Fibroblast of mammary gland (primary cell): ENCODE measurements at places on chromosomes 12 and 14.
A peak's percentile ranks its signal among the peaks of the same experiment; 100 is the strongest.

DNA sequence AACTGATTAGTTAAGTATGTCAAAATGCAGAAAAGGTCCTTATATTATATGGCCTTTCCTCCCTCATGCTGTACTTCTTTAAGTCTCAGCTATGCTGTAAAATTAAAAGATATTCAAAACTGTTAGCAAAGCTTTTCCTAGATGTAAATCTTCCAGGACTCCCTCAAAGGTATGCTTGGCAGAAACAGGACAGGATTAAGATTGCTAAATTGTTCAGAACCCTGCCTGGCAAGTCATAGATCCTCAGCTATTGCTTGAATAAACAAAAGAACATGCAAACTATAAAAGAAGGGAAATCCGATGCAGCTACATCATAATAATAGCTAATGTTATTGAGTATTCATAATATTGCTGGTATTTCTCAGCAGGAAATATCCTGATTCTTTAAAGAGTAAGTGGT lies 322.6 kb downstream of the CCDC91 start:
- DNase-seq: no peak

DNA sequence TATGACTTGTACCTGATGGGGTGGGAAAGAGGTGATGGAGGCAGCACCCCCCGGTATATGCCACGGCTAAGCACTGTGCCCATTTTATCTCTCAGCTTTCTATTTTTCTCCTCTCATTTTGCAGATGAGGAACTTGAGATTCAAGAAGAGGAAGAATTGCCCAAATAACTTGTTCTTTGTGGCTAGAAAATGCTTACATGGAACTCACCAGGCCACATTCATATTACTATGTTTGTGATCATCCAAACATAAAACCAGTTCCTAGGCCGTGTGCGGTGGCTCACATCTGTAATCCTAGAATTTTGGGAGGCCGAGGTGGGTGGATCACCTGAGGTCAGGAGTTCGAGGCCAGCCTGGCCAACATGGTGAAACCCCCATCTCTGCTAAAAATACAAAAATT lies 14.5 kb upstream of the PSMD9 start:
- DNase-seq: no peak

- no peak for DNase-seq
Measured at GRCh38 chr14:98594156-98594555, 677.8 kb downstream of the BCL11B start.

DNA sequence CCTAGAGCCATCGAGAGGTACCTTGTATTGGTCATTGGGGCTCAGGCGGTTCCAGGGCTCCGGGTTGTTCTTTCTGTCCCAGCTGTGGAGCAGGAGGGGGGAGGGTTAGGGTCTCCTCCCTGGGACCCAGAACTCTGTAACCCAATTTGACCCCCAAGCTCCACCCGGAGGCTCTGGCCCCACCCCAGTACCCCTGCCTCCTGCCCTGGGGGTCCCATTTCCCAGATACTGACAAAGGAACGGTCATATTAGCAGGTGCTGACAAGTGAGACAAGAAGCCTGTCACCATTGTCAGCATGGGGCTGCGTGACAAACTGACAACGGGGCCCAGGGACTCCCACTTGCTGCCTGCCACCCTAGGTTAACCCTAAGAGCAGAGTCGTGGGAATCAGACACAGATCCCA lies 6.2 kb downstream of the SHMT2 start:
- DNase-seq: no peak

DNA sequence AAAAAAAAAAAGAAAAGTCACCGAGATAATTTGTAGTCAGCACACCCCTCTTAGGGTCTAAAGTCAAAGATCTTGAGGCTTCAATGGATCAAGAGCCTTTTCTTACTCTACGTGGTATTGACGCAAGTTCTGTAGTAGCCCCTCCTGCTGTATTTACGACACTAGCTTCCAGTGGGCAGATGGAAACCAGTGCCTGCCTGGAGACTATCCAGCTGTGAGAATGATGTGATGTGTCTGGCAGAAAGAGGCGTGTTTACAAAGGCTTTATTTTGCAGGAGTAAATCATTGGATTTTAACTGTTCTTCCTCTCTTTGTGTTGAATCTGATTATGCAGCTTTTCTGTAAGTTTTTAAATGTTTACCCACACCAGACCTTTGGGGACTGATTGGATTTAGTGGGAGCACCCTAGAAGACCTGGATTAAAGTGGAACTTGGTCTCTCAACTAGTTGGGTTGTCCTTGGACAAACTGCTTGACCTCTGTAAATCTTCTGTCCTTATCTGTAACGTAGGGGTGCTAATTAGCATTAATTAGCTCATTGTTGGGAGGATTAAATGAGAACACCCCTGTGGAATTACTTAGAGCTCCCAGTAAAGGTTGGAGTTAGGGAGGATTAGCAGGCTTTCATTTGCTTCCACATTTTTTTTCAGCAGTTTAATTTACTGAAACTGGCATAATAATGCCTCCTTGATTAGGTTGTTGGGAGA lies 72.4 kb downstream of the RASSF3 start:
- DNase-seq: peak; percentile 84

GRCh38 chr14:30125322-30125979 lies 197.8 kb upstream of the PRKD1 start:
- DNase-seq: no peak

DNA sequence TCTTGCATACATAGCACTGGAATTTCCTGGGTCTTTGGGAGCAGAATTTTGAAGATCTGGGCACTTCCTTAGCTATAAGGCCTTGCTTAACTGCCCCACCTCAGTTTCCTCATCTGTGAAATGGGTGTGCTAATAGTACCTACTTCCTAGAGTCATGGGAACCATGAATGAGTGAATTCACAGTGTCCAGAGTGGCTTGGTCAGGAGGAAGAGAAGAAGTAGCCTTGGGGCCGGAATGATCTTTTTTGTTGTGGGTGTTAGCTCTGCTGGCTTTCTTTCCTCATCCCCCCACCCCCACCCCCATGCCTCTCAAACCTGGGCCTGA lies 2.4 kb downstream of the SH2B3 start:
- DNase-seq: no peak

DNA sequence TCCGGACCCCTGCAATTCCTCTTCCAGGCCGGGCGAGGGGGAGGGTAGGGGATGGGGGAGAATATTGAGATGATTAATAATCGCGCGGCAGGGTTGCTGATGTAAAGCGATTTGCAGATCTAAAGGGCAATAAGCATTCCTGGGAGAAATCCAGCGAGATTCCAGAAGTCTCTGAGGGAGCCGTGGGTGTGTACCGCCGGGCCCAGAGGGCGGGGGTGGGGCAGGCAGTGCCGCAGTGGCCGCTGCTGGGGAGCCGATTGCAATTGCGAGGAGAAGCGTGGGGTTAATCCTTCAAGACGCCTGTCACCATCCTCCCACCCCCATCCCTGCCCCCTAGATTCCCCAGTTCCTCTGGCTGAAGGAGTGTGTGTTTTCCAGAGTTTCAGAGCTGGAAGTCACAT lies 16.4 kb downstream of the FOS start:
- peak; percentile 83 for DNase-seq

DNA sequence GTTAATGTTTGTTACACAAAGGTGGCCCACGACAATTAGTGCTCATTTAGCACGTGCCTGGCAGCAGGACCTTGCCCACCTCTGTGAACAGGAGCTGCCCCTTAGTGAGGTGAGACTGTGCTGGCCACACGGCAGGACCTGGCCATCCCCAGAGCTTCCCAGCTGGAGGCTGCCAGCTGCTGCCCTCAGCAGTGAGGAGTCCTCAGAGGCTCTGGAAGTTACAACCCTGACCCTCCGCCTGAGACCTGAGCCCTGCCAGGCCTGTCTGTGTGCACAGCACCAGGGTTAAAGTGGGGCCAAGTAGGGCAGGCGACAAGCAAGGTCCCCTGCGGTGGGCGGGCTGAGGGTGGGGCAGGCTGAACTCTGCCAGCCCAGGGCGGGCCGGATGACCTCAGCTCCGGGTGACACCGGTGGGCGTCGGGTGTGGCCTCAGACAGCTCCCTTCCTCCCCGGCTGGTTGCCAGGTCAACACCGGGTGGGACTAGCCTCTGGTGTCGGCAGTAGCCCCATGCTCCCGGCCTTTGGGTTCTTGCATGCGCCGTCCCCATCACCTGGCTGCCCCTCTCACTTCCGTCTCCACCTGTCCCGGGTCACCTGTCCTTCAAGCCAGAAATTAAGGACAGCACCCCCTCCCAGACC lies 9.2 kb upstream of the LBHD2 start:
- DNase-seq: peak; percentile 27

DNA sequence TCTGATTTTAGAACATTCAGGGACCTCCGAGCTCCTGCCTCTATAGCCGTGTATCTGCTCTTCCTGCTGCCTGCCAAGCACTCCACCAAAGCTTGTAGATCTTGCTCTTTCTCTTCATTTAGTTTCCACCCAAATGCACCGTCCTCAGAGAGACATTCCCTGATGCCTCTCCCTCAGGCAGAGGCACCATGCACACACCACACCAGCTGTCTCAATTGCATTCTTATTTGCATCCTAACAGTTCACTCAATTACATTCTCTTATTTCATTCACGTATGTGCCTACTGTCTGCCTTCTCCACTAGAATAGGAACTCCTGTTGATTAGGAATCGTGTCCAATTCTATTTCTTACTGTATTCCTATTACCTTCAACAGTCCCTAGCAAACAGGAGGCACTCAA lies 845.4 kb upstream of the TMEM132C start:
- DNase-seq: no peak

DNA sequence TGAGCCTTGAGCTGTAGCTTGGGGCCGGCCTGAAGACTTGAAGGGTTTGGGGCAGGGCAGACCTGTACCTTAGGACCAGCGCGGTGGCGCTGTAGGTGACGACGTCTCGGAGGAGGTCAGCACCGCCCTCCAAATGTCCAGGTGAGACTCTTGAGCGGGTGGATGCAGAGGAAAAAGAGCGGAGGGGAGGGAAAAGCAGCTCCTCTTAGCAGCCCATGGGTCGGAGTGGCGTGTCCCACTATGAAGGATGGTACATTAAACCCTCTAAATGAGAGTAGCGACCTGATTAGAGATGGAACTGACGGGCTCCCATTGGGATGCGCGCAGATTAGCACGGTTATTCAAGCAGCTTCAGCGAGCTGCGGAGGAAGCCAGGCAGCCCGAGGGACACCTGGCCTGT lies 77.0 kb upstream of the MAP1LC3B2 start:
- DNase-seq: no peak

DNA sequence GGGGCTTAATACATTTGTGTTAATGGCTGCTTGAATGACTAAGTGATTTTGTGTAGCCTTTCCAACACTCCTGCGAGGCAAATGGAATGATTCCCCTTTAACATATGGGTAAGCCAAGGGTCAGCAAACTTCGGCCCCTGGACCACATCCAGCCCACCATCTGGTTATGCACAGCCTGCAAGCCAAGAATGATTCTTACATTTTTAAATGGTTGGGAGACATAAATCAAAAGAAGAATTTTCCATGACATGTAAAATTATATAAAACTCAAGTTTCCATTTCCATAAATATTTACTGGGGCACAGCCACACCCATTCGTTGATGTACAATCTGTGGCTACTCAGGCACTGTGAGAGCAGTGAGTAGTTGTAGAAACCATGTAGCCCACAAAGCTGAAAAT lies 9.0 kb downstream of the SLC8B1 start:
- peak; percentile 83 for DNase-seq

- no peak for DNase-seq
Measured at GRCh38 chr12:12741660-12742059, 24.5 kb downstream of the CDKN1B start.

- DNase-seq: no peak
Measured at GRCh38 chr14:68898248-68899032, 80.7 kb downstream of the ACTN1 start.

GRCh38 chr14:69612783-69613130 lies 1.4 kb downstream of the SUSD6 start:
- peak; percentile 16 for DNase-seq

DNA sequence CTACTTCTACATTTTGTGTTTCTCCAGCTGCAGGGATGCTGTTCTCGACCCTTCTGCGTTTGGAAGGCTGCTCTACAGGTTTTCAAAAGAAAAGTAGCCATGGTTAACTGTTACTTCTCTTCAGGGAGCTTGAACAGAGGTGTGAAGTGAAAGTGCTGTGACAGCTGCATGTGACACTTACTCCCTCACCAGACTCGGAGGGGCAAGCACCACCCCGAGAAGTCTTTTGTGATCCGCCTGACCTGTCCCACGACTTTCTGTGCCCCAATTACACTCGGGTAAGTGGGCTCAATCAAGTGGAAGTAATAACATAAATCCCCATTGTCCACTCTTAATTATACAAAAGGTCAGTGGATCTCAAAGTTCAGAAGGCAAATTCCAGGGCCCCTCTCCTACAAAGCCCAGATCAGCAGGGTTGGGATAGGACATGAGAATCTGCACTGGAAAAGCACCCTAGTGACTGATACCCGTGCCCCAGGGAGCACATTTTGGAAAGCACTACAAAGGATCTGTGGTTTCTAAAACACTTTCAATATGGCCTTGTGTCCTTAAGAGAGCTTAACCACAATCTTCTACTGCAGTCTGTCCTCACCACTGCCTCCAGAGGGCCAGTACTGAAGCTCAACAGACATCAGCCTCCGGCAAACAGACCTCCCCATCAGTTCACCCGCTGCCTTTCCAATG lies 11.5 kb downstream of the FICD start:
- peak; percentile 44 for DNase-seq

DNA sequence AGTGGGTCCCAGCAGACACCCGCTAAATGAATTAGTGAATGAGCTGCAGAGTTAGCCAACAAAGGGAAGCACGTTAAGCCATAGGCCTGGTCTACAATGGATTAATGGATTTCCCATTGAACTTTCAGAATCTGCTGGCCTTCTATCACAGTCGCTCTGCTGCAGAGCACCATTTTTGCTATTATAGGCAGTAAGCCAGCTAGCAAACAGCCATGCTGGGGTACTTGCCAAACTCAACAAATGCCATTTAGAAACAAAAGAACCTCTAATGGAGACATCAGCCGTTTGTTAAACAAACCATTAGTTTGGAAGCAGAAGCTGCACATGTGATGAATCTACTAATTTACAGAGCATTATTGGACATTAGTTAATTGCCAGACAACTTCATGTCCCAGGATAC lies 181.1 kb upstream of the STXBP6 start:
- DNase-seq: no peak

DNA sequence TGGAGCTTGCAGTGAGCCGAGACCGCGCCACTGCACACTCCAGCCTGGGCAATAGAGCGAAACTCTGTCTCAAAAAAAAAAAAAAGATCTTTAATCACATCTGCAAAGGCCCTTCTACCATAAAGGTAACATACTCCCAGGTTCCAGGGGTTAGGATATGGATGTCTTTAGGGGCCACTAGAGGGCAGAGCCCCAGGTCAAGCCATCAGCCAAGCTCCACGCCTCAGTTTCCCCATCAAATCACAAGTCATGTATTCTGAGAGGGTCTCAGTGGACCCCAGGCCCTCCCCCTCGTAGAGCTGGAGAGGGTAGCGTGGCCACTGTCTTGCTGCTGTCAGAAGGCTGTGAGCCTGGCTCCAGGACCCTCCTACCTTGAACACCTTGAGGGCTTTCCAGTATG lies 18.8 kb downstream of the SLC8B1 start:
- no peak for DNase-seq

GRCh38 chr14:93033084-93033982 lies 82.4 kb downstream of the ITPK1 start:
- no peak for DNase-seq

DNA sequence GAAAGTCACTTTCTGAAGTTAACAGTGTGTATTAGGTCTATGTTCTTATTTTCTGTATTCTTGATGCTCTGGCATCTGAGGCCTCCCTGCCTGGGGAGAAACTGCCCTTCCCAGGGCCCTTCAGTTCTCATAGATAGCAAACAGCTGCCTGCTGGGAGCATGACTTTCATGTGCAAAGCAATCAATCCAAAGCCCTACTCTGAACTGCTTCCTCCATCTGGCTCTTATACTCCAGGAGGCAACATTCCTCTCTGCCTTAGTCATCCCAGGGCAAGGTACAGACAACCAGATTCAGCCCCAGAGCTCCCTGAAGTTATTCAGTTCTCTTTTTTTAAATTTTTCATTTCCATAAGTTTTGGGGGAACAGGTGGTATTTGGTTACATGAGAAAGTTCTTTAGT lies 41.7 kb upstream of the RIN3 start:
- DNase-seq: peak; percentile 90
